HEK293T (cell line): ENCODE measurements at places on chromosomes 2 and 18.
A peak's percentile ranks its signal among the peaks of the same experiment; 100 is the strongest.

DNA sequence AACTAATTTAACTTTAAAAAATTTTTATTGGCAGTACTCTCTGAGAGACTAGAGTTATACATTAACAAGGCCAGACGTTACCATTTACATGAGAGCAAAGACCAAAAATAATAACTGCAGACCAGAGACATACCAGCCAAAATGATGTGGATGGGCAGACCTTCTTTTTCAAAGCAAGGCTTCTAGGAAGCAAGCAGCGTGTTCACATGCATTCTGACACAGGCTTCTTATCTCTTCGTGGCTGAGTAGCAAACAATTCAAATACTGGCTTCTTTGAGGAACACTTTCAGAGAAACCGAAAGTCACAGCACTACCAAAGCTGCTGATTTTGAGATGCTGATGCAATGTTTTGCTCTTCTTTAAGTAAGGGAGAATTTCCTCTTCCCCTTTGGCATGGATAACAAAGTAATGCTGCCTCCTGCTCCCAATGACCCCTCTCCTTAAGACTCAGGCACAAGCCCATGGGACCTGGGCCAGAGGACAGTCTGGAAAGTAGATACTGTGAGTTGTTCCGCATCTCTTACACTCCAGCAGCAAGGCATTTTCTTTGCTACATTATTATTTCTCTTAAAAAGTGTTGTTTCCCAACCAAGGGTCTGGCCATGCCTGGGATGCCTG, 181.9 kb downstream of the MREG start:
- no peak for DNase-seq

- peak; percentile 14 for DNase-seq
Observed at GRCh38 chr2:237471438-237472186, 15.4 kb upstream of the MLPH start.

DNA sequence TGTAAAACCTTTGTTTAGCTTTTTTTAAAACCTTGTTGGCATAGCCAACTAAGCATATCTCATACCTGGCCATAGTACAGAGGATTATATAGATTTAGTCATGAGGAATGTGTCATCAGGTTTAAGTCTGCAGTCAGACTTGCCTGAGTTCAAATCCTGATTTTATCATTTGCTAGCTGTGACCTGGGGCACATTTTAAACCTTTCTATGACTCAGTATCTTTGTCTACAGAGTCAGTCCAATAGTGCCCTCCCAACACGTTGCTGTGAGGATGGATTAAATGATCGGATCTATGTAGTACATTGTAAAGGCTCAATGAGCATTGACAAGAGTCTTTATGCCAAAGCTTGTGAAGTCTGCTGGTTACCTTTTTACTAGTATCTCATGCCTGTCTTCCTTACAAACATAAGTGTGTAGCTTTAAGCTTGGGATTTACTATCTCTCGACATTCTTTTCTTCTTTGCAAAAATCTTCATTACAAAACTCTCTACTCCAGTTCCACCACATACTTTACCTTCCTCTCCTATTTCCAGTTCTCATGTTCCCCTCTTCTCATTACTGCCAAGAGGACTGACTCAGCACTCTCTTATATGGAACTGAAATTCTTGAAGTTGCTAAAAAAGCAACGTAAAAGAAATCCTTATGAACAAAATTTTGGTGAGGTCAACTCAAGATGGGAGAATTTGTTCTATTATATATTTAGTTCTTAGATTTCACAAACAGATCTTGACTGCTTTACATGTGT, 68.1 kb upstream of the RBMS1 start:
- DNase-seq: no peak

GRCh38 chr2:113886479-113887008, 3.3 kb upstream of the ACTR3 start:
- DNase-seq: no peak

GRCh38 chr2:201827621-201828020, 21.3 kb downstream of the CDK15 start:
- no peak for DNase-seq

DNA sequence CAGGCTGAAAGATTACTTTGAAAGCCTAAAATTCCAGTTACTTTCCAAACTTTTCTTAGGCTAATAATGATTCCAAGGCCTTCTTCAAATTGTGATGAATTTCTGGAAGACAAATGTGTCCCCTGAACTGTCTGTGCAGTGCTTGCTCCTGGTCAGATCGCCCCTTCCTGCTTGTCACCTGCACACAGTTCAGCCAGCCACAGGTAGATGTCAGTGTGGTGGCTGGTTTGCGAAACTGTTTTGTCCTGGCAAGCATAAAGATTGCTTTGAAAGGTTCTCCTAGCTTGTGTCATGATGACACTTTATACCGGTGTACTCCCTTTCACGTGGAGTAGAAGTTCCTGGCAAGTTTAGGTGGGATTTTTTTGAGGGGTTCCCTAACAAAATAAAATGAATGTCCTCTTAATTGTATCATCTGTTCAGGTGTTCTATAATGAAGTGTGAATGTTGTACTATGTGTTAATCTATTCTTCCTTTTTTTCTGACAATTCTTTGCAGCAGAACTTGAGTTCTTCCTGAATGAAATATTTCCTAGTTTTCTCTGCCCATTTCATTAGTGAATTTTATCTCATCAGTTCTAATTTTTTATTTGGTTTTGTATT, 298.8 kb downstream of the ZNF407 start:
- DNase-seq: peak; percentile 21

- DNase-seq: no peak
Observed at GRCh38 chr18:13481331-13481730, 245.0 kb downstream of the FAM210A start.

GRCh38 chr18:5632041-5632440, 88.2 kb upstream of the EPB41L3 start:
- DNase-seq: no peak
